ENCODE measurements at places on chromosomes 5 and 9.
A peak's percentile ranks its signal among the peaks of the same experiment; 100 is the strongest.

GRCh38 chr9:128607642-128608350 is 48.9 kb downstream of the DYNC2I2 start:
- peak; percentile 71 for DNase-seq

- no peak for DNase-seq
These were observed 116.6 kb upstream of the SLC44A1 start for GRCh38 chr9:105127863-105128220.

- no peak for DNase-seq
These were observed 536.5 kb upstream of the CDH10 start for GRCh38 chr5:25181249-25181648.

- no peak for DNase-seq
These were observed 273.7 kb upstream of the PIK3R1 start for GRCh38 chr5:67941614-67942401.

GRCh38 chr5:134092875-134093274 is 21.6 kb upstream of the TCF7 start:
- no peak for DNase-seq

GRCh38 chr5:95953021-95953702 is 8.5 kb downstream of the ELL2 start:
- DNase-seq: no peak

- DNase-seq: peak; percentile 10
These were observed 47.4 kb downstream of the FNBP1 start for GRCh38 chr9:129995409-129996160.

DNA sequence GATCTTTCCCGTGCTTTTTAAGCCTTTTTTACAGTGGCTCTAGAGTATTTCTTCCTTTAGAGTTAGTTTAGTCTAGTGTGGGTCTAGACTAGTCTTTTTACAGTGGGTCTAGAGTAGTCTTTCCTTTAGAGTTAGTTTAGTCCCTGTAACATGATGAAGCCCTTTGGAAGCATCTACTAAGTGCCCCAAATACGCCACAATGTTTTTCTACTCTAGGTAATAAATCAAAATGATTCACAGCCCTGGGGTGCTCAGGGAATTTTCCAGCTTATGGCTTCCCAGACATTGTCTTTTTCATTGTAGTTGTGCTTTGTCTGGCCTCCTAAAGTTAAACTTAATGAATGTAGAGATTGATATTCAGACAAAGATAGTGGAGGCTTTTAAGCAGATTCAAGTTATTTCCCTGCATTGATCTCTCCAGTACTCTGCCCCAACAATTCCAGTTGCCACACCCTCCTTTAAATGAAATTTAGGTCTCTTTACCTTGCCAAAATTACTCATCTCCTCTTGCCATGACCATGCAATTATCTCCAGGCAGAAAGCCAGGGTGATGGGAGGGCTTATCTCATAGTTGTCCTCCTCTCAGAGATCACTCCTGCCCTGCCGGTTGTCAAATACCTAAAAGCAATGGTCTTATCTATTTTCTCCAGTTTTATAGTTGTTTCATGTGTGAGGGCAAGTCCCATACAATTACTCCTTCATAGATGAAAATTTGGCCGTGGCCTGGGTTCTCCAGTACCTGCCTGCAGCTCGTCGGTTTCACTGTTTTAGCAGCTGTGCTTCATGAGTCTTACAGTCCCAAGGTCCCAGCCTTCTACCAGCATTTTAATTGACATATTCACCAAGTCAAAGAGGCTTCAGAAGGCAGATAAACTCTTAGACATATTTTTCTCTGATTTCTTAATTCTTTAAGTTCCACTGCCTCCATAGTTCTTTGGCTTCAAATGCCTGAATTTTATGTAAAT is 794.0 kb upstream of the COX7C start:
- DNase-seq: no peak

- peak; percentile 85 for DNase-seq
These were observed 114.3 kb upstream of the PJA2 start for GRCh38 chr5:109524026-109524425.

- DNase-seq: peak; percentile 54
These were observed 9.4 kb upstream of the DELE1 start for GRCh38 chr5:141914199-141914743.

- DNase-seq: no peak
These were observed 41.8 kb upstream of the FCN2 start for GRCh38 chr9:134838651-134839454.

DNA sequence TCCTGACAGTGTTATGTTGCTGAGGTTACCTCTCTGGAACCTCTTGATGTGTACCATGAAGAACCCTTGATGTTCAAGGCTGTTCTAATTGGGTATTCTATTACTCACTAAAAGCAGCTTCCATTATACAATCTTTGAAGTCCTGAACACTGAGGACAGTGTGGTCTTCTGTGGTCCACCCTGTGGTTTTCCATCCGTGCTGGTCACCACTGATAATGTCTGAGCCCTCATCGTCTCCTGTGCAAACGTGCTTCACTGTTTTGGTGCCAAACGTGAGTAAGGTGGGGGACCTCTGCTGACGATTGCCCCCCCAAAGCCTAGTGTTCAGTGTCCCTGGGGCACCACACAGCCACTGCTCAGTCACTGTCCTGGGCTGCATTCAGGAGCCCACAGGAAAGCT is 259.7 kb upstream of the ANKRD55 start:
- DNase-seq: no peak

- peak; percentile 20 for DNase-seq
These were observed 40.3 kb upstream of the TNFAIP8 start for GRCh38 chr5:119315516-119315949.

DNA sequence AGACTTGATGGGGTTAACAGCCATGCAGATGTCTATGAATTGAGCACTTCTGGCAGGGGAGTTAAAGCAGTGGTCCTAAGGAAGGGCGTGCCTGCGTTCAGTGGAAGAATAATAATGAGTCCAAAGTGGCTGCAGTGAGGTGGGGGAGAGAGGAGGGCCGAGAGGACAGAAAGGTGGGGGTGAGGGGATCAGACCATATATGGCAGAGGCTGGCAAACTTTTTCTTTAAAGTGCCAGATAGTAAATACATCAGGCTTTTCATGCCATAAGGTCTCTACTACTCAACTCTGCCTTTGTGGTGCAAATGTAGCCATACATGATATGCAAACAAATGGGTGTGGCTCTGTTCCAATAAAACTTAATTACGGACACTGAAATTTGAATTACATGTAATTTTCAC is 77.1 kb downstream of the STRBP start:
- no peak for DNase-seq

- no peak for DNase-seq
These were observed 9.8 kb upstream of the CORO2A start for GRCh38 chr9:98202252-98202651.

DNA sequence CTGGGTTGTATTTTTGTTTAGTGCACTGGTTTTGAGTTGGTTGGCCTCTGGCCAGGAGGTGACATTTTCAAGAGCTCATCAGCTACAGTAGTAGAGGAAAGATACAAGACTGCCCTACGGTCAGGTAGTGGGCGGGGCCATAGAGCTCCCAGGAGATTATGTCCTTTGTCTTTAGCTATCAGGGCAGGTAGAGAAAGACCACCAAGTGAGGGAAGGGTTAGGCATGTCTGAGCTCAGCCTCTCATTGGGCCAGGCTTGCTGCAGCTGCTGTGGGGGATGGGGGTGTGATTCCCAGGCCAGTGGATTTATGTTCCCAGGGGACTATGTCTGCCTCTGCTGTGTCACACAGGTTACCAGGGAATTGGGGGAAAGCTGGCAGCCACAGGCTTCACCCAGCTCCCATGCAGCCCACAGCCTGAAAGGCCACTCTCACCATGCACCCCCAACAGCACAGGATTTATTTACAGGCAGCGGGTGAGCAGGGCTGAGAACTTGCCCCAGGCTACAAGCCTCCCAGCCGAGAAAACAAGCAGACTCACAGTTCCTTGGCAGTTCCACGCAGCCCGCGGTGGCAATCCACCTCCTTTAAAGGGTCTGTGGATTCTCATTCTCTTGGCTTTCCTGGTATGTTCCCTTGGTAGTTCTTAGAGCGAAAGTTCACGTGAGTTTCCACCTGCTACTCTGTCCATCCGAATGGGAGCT is 37.5 kb upstream of the BOD1 start:
- no peak for DNase-seq

All from brain (organoid and tissue), 16 donors.